NAMALWA (cell line): ENCODE measurements at places on chromosomes 5 and 9.

GRCh38 chr5:93164690-93165089, 416.3 kb downstream of the NR2F1-AS1 start:
- no peak for DNase-seq

DNA sequence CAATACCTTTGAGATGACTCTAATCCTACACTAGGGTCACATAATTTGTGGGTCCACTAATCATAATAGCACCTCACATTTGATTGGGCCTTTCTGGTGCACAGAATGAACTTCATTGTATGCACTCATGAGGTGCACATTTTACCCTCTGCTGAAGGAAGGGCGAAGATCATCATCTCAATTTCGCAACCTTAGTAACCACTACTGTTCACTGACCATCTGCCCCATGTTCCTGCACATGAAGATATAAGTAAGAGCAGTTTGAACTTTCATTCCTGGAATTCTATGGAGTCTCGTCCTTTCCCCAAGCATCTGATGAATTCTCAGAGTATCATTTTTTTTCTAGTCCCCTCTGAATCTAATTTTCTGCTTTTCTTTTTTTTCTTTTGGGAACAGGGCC, 21.2 kb downstream of the GAS1 start:
- DNase-seq, result no peak

DNA sequence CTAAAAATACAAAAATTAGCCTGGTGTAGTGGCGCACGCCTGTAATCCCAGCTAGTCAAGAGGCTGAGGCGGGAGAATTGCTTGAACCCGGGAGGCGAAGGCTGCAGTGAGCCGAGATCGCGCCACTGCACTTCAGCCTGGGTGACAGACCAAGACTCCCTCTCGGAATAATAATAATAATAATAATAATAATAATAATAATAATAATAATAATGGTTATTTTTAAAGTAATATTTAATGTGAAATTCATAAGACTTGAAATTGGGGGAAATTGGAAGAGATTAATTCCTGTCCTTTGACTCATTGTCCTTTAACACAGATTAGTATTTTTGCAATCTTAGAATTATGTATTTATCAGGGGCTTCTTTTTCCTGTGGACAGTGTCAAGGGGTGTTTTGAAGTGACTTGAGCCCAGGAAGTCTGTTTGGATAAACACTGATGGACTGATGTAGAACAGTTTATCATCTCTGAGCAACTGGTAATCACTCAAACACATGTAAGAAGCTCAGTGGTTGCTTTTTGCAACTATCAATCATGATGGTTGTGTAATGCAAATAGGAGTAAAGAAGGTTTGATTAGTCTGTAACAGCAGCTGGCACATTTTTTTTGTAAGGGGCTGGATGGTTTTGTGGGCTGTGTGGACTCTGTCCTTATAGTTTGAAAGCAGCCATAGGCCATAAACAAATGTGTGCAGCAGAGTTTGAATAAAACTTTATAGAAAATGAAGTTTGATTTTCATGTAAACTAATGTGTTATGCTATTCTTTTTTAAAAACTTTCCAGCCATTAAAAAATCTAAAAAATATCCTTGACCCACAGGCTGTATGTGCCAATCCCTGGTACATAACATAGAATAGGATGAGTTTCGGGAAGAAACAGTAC, 93.5 kb downstream of the F2RL2 start:
- DNase-seq, result no peak

GRCh38 chr5:73061593-73061992, 58.8 kb upstream of the TMEM171 start:
- DNase-seq, result no peak
